ENCODE measurements at places on chromosomes 4 and X. TPM values are rescaled to one million over a fixed set of nuclear protein-coding genes. Genes with fewer than 3 reads are reported as not detected.

BRS3 gene
- not detected for total RNA-seq

CT45A7 gene
- not detected for total RNA-seq

MUC7 gene
- total RNA-seq = not detected

DCAF4L1 gene
- total RNA-seq = 0.13 TPM

MAGEB1 gene
- not detected for total RNA-seq

SSX4 gene
- not detected for total RNA-seq

PLP1 gene
- total RNA-seq = not detected

MGARP gene
- total RNA-seq = 0.69 TPM

TRIM75 gene
- total RNA-seq = not detected

RTL5 gene
- 2.1 TPM for total RNA-seq

PCDH10 gene
- total RNA-seq = 0.19 TPM

SPOCK3 gene
- 0.40 TPM for total RNA-seq

POLA1 gene
- total RNA-seq = 10.6 TPM

NUDT11 gene
- 2.8 TPM for total RNA-seq

MAGEC2 gene
- total RNA-seq = not detected

ZNF185 gene
- 9.3 TPM for total RNA-seq

LDB2 gene
- total RNA-seq = not detected

SFRP2 gene
- not detected for total RNA-seq

SOWAHD gene
- total RNA-seq = not detected

DDX53 gene
- total RNA-seq = not detected

TEX13B gene
- not detected for total RNA-seq

MAOA gene
- total RNA-seq = 0.61 TPM

F11 gene
- total RNA-seq = not detected

CXorf49 gene
- not detected for total RNA-seq

FGF13 gene
- 0.07 TPM for total RNA-seq

ASMT gene
- total RNA-seq = 0.53 TPM

PSAPL1 gene
- total RNA-seq = 0.33 TPM

PNMA6A gene
- total RNA-seq = 4.5 TPM

GLOD5 gene
- total RNA-seq = not detected

QRFPR gene
- not detected for total RNA-seq
